ENCODE measurements at places on chromosomes 13 and 19. TPM values are rescaled to one million over a fixed set of nuclear protein-coding genes. Genes with fewer than 3 reads are reported as not detected.

Gene RXFP2
- not detected for total RNA-seq

Gene NANOS3
- total RNA-seq = 3.2 TPM

Gene PSENEN
- total RNA-seq = 335 TPM

Gene FBXO17
- total RNA-seq = 66.9 TPM

Gene LRRC25
- not detected for total RNA-seq

Gene MRPS12
- total RNA-seq = 278 TPM

Gene KCNK6
- 6.1 TPM for total RNA-seq

Gene GIPR
- total RNA-seq = 1.7 TPM

Gene ZNF471
- total RNA-seq = 0.06 TPM

Gene C1QTNF9
- not detected for total RNA-seq

Gene ZNF491
- total RNA-seq = not detected

All from A549 treated with CORT108297 at 1 μM for 4 hours (cell line).